NCI-H1694 (cell line): ENCODE measurements at places on chromosomes 1 and 21.

GRCh38 chr1:24754229-24754628 lies 9.0 kb downstream of the CLIC4 start:
- DNase-seq: no peak

GRCh38 chr1:165129568-165130164 lies 226.8 kb downstream of the LMX1A start:
- peak; percentile 94 for DNase-seq

DNA sequence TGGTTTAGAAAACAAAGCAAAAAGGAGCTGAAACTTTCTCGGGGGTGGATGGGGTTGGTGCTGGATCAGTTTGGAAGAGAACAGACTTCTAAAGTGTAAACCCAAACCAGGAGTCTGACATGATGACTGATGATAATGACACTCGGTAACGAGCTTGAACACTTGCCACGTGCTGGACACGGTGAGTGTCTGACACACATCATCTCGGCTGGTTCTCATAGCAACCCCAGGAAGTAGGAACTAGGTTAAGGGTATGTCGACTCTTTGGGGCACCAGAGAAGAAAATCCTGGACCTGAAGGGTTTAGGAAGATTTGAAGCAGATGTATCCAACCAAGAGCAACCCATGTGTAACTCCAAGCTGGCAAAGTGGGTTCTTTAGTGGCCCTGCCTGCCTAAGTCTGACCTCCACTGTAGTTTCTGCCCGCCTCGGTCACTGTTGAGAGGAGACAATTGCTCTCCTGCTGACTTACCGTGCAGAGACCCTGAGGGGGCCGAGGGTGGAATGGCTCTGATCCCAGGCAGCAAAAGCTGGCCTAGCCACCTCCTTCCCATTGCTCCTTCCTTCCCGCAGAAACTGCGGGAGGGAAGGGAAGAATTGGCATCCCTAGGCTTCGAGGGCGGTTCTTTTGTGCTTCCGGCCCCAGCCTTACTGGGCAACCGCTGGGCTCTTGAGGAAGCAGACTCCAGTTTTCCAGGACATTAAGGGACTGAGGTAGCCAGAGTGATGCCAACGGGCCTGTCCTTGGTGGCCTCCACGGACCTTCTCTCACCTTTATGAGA lies 156.0 kb downstream of the TOMM20 start:
- no peak for DNase-seq

- DNase-seq: no peak
These were observed 20.3 kb upstream of the SLC26A9 start for GRCh38 chr1:205963352-205964155.

DNA sequence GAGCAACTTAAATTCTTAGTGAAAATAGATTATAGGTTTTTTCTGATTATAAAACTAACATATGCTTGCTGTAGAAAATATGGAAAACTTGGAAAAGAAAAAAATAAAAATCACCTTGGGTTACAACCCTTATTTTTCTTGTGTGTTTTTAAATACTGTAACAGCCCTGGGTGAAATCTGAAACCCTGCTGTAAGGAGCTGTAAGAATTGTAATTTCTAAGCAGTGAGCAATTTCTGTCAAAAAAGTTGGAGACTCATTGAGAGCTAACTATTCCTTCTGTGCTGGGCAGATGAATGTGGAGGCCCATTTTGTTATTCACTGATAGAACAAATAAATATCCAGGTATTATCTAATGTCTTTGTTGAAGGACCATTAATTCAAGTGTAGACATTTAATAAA lies 42.6 kb downstream of the ADCY10 start:
- no peak for DNase-seq

DNA sequence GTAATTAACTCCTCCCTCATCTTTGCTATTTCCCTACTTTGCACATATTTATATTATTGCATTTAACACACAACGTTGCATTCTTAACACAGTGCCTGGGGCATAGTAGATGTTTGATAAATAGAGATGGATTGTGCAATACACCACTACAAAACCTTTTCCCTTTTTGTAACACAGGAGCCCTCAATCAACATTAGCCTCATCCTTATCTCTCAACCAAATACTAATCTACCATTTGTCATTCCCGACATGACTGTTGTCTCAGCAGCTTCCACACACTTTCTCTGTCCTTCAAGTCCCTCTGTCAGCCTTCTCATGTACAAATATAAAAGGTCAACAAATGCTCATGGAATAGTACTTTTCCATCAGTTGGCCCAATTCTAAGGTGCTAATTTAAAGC lies 78.9 kb upstream of the KCNK2 start:
- DNase-seq: no peak

- DNase-seq: no peak
These were observed 92.5 kb downstream of the GALNT2 start for GRCh38 chr1:230159580-230159979.

DNA sequence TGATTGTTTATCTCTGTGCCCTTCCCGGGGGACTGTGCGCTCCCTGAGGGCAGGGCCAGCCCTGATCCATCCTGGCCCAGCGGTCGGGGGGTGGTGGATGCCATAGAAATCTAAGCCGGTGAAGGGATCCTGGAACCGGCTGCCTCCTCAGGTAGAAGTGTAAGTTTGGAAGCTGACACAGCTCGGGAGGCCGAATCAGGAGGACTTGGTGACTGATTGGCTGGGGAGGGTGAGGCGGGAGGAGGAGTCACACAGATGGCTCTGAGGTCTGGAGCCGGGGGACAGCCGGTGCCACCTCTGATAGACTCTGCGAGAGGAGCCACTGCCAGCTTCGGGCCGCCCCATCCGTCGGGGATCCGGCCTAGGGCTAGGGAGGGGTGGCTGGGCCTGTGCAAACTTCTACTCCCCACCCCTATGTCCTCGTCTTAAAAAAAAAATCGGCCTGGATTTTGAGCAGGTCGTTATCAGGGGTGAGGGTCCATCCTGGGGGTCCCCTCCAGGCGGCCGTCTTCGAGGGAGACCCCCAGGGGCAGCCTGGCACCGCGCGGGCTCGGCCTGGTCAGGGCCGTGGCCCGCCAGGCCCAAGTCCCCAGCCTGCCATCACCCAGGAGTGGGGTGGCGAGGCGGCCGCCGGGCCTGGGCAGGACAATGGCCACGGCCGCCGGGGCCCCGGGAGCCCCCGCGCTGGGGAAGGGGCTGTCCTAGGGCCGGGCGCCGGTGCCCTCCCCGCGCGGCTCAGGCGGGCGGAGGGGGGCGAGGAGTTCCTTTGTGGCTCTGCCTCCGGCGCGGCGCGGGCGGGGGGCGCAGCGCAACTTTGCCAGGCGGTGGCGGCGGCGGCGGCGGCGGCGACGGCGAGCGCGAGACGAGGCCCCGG lies 708 bp upstream of the ZNF362 start:
- no peak for DNase-seq

DNA sequence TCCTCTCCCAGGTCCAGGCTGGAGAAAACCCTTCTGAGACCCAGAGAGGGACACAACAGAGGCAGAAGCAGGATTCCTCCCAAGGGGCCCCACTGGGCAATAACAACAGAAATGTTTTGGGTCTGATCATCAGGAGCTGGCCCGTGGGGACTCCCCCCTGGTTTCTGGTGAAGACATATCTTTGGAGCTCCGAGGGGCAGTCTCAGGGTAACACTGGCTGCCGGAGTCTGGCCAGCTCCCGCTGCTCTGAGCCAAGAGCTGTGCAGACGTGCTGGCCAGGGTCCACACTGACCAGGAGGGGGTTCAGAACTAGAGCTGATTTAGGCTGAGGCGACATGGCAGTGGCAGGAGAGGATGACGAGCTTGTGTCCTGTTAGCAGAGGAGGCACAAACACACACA lies 13.1 kb downstream of the ECE1 start:
- DNase-seq: no peak

DNA sequence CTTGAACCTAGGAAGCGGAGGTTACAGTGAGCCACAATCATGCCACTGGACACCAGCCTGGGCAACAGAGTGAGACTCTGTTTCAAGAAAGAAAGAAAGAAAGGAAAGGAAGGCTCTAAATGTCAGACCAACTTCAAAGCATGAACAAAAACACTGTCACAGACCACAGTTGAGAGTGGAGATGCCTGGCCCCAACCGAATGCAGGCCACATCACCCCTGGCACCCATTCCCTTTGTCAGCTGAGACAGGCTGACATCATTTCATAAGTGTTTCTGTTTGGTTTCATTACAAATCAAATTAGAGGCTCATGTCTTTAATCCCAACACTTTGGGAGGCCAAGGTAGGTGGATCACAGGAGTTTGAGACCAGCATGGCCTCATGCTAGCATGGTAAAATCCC lies 28.6 kb upstream of the NADK start:
- no peak for DNase-seq

DNA sequence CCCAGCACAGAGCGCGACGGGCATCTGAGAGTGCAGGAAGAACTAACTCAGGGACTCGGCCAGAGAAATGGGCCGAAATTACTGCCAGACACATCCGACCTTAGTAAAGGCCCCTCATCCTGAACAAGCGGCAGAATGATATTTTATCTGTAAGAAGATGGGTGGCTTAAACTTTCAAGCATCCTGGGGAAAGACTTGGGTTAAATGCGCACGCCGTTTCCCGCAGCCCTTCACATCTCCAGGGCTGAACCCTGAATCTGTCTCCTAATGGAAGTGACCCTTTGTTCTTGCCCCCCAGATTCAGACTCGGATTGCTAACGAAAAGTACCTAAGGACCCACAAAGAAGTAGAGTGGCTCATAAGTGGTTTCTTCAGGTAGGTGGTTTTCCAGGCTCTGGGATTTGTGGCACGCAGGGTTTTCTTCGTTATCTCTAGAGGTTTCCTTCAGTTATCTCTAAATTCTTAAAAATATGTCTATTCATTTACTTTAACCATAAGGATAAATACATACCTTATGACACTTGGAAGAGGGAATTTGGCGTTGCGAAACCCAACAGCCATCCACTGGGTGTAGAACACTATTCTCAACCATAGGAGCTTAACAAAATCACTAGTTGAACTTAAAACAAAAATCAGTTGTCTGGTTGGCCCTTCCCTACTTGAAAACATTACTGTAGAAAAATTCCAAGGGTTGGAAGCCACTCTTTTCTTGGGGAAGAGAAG lies 627 bp downstream of the RIIAD1 start:
- DNase-seq: no peak

- no peak for DNase-seq
These were observed 6.2 kb downstream of the CCDC17 start for GRCh38 chr1:45617618-45618017.

DNA sequence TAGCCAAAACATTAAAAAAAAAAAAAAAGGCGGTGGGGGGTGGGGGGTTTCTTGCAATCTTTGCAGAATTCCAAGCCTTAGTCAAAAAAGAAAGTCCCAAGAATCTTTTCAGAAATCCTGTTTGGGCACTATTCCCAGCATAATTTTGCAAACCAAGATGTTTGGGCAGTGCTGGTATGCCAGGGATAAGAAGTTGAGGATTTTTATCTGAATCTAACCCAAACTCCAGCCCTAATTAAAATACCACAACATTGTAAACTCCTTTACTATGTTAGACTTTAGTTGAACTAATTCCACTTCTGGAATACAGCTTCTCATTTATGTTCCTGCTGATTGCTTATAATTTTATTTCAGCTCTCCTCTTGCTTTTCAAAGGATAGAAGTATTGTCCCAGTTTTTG lies 504.1 kb upstream of the ADGRL2 start:
- no peak for DNase-seq

GRCh38 chr1:18155881-18156385 lies 48.3 kb downstream of the IGSF21 start:
- DNase-seq: no peak

DNA sequence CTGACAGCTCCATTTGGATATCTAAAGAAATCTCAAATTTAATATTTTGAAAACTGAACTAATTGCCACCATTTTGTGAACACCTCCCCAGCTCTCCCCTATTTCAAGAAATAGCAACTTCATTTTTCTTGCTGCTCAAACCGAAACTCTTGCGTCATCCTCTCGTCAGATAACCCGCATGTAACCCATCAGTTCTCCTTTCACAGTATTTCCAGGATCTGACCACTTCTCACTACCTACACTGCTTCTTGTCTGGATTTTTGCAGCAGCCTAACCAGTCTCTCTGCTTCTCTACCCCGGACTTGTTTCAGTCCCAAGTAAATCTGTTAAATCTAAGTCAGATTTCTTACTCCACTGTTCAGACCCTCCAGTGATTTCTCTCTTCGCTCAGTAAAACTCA lies 75.6 kb downstream of the MTR start:
- DNase-seq: no peak

DNA sequence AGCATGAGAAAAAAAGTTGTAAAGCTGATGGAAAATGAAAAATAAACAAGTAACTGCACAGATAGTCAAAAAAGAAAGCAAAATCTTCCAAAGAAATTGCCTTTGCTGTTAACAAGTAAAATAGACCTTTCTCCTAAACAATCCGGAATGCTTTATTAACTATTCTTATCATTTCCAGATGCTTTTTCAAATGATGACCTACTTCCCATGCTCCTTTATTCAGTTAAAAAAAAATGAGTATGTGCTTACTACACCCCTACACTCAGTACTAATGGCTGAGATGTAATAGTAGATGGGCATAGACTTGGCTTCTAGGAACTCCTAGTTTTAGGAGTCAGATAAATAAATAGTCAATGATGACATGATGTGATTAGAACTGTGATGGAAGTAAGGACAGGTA lies 108.5 kb downstream of the NIBAN1 start:
- no peak for DNase-seq

- DNase-seq: no peak
These were observed 37.6 kb downstream of the DDAH1 start for GRCh38 chr1:85427331-85427730.

GRCh38 chr21:17903929-17904639 lies 84.9 kb upstream of the C21orf91 start:
- no peak for DNase-seq

DNA sequence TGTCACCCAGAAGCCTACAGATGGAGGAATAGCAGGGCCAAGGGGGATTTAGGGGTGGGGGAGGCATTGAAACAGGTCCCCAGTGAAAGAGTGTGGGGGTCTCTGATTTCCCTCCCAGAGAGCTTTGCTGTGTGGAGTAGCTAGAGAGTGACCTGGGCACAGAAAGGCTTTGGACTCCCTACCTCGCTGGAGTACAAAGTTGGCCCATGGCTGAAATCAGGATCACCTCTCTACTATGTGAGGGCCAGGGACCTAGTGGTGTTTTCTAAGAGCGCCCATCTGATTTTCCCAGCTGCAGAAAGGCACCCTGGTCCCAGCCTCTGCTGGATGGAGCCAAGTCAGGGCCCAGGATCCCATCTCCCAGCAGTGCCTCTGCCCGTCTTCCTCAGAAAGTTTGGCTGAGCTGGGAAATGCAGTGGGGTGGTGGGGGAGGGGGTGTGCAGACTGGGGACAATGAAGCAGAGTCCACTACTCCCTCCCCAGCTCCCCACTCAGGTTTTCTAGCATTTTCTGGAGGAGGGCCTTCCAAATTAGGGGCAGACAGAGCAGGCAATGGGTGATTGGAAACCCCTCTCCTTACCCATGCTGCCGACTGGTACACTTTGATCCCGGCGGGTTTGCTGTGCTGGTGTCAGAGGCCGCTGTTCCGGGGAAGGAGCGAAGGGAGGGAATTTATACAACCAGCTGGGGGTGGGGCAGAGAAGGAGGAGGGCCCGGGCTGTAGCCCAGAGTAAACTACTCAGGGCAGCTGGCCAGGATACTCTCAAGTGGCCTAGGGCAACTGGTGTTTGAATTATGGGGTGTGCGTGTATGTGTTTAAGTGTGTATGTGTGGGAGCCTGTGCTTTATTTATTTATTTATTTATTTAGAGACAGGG lies at the start of gene SELENBP1:
SELENBP1 (minus strand) TSS at position 648 of the 877 bp plus-strand sequence; CDS start at position 584, 64 bp downstream.
- no peak for DNase-seq

GRCh38 chr1:12067900-12068821 lies 5.1 kb downstream of the TNFRSF8 start:
- DNase-seq: no peak
